ENCODE measurements at places on chromosomes 12 and 14.
A peak's percentile ranks its signal among the peaks of the same experiment; 100 is the strongest.

- no peak for DNase-seq
Observed at GRCh38 chr12:75888874-75889613, 142.5 kb downstream of the PHLDA1 start.

GRCh38 chr14:73616831-73617230 is 4.5 kb downstream of the ACOT6 start:
- DNase-seq, result no peak

- DNase-seq, result peak; percentile 66
Observed at GRCh38 chr12:14416658-14417057, 51.2 kb downstream of the ATF7IP start.

DNA sequence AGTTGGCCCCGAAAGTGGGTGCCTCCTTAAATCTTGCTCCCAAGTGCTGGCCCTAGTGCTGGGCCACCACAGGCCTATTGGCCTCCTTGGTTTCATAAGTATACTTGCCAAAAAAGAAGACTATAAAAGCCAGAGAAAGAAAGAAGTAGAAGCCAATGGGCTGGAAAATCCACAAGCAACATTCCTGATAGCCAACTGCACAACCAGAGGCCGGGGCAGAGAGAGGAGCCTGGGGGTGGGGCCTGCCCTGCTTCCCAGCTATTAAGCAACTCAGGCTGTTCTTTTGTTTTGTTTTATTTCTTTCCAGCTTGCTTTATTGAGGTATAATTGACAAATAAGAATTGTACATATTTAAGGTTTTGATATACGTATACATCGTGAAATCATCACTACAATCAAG is 177.2 kb upstream of the NTF3 start:
- no peak for DNase-seq

GRCh38 chr12:41919526-41920261 is 225.0 kb downstream of the GXYLT1 start:
- no peak for DNase-seq
